ENCODE measurements at places on chromosomes 5 and 9.

DNA sequence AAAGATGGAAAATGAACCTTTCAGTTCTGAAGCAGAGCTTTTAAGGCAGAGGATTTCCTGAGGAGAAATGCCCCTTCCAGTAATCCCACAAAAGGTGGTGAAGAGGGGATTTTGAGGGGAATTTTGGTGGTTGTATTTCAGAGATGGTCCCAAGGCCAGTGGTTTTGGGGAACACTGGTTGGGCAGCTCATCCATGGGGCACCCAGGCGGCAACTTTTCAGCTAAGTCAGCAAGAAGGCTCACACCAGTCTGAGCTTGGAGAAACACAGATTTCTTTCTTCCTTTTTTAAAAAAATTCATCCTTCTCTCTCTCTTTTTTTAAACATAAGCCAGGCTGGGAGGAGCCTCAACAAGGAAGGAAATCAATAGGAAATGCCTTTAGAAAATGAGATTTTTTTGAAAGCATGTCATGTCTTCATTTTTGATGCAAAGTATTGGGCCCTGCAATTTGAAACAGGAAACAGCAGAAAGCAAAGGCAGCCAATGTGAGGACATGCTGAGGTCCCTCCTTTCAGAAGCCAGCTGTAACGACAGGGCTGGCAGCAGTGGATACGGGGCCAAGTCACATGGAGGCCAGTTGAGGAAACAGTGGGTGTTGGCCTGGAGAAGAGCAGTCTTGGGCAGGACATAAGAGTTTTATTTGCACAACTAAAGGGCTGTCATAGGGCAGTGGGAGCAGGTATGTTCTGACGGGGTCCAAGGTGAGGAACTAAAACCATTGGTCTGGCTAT is 155.3 kb upstream of the KLF4 start:
- DNase-seq: peak; percentile 28

- DNase-seq: no peak
Observed at GRCh38 chr9:94630833-94631232, 8.5 kb downstream of the FBP1 start.

- no peak for DNase-seq
Observed at GRCh38 chr9:120642129-120642770, 62.3 kb upstream of the CDK5RAP2 start.

GRCh38 chr9:124590889-124591641 is 83.9 kb upstream of the NR5A1 start:
- DNase-seq: peak; percentile 39

GRCh38 chr9:128899566-128900322 is 17.8 kb downstream of the LRRC8A start:
- peak; percentile 47 for DNase-seq

All from transverse colon (tissue), 4 donors.